ENCODE measurements at places on chromosomes 2 and 18.

DNA sequence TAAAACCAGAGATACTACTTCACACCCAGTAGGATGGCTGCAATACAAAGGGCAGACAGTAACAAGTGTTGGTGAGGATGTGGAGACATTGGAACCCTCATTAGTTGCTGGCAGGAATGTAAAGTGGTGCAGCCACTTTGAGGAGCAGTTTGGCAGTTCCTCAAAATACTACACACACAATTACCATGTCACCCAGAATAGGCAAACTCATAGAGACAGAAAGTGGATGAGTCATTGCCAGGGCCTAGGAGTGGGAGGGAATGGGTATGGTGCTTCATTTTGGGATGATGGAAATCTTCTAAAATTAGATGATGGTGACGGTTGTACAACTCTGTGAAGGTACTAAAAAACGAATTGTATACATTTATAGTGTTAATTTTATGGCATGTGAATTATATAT lies 54.8 kb downstream of the ATP9B start:
- DNase-seq = no peak

DNA sequence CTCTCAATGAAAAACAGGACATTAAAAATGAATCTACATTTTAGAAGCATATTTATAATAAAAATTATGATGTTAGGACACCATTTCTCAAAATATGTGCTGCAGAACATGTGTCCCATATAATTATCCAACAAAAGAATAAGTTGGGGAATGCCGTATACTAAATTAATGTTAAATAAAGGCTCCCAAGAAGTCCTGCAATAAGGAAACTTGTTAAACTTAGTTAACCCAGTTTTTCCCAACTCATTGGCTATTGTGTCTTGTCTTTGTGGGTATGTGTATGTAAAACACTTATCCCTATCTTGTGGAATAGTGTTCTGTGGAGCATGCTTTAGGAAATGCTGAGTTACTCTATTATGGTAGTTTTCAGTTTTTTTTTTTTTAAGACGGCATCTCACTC lies 25.6 kb upstream of the GTF2A1L start:
- DNase-seq = no peak

GRCh38 chr18:5430131-5430530 lies 113.7 kb downstream of the EPB41L3 start:
- DNase-seq = no peak

DNA sequence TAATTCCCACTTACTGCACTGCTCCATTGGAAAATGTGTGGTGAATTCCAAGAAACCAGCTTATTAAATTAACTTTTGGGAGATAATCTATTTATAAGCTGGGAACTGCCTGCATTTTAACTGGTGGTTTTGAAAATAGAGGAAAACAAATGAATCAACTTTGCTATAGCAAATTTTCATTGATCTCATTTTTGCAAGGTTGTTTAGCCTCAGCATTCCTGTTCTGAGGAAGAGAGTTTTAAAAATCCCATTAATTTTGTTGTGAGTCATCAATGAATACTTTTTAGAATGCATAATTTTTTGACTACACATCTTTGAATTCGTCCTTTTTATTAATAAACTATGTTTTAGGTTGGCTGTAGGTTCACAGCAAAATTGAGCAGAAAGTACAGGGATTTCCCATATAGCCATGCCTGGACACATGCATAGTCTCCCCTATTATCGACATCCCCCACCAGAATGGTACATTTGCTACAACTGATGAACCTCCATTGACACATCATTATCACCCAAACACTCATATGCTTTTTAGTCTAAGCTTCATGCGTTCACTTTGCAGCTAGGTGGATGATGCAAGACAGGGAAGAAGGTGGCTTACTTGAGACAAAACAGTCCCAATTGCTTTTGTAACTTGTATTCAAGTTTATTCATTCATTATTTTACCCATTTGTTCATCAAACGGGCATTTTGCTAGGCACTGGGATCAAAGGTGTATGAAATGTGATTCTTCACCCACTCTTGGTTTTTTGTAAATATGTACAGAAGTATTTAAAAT lies 106.9 kb downstream of the ZNF521 start:
- DNase-seq = no peak

- no peak for DNase-seq
Measured at GRCh38 chr2:235414422-235414821, 79.4 kb upstream of the AGAP1 start.

DNA sequence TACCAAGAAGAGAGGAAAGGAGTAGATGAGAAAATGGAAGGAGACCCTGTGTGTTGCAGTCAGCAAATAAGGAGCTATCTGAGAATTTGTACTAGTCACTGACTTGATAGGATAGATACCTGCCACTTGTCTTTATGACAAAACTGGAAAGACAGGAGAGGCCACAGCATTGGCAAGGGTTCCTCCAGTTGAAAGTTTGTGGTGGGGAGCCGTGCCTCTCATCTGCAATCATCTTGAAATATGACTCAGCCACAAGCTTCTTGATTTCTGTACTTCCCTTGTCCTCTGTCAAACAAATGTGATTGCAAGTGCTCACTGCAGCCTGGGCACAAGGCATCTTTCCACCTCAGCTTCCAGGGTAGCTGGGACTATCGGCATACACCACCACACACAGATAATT lies 99.1 kb downstream of the GREB1L start:
- DNase-seq = no peak

DNA sequence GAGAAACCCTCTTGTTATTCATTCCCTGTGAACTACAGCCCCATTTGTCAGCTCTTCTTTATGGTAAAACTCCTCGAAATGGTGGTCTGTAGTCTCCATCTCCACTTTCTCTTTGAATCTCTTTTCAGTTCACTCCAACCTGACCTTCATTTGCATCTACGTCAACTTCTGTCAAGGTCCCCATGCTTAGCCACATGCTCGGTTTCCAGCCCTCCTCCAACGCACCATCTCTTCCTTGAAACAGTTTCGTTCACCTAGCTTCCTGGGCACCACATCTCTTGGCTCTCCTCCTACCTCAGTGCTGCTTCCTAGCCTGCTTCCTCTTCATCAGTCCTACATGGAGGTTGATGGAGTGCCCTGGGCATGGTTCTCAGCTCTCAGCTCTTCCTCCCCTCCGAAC lies 81.1 kb upstream of the AFF3 start:
- DNase-seq = no peak

DNA sequence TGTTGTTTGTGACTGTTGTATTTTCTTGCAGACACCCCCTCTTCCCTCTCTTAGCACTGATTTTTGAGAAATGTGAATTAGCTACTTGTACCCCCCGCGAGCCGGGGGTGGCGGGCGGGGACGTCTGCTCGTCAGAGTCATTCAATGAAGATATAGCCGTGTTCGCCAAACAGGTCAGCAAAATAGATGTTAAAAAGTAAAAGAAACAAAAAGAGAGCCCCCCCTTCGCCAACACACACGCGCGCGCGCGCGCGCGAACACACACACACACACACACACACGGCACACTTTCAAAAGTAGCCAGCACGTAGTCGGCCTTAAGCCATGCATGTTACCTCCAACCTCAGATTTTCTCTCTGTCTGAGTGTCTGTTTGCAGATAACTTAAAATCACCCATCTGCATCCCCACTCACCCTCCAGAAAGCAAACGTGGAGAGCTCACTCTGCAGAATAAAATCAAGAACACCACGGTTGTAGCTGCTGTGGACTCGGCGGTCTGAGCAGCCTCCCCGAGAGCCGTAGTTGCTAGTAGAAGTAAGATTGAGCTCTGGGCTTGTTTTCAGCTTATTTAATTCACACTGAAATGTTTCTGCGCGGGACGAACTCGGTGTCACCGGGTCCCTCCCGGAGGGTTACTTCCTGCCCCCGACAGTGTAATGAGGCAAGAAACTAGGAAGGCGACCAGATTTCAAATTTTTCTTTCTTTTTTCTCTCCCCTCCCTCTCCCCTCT lies 5.1 kb downstream of the MEIS1 start:
- DNase-seq = no peak

DNA sequence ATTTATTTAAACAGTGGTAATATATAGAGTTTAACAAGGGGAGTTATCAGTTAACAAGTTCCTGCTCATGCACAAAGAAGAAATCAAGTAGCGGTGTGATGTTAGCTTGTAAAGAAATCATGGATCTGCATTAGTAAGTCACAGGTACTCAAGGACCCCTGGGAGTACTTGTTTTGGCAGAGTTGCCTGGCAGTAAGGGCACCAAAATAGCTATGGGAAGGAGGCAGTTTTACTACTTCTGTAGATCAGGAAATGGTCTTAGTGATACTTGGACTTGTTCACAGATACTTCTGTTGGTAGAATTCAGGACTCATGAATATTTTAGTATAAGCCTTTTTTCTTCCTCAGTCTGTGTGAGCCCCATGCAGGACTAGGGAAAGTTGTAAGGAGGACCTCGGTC lies 107.3 kb upstream of the IL1R2 start:
- DNase-seq = no peak

DNA sequence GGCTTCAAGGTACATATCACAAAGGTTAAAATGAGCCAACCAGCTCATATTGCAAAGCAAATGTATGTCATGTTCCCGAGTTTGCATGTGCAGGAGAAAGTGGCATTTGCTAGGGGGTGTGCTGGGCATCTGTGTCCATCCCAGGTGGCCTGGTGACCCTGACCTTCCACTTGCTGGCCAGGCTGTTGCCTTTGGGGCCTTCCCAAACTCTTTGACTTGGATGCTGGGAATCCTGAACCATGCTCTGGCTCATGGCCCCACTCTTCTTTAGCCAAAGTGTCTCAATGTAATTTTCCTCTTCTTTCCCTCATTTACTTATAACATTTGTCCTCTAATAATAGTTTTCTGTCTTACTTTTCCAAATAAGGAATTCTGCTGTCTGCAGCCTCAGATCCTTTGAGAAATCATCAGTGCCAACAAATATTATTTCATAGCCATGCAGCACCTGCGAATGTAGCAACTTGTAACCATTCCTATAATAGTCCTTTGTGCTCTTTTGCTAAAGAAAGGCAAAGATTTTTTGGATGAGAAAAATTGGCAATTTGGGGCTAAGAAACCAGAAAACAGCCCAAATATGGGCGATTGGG lies 64.2 kb downstream of the MTCL1 start:
- DNase-seq = no peak

GRCh38 chr2:145827235-145827634 lies 1307.3 kb upstream of the ZEB2 start:
- DNase-seq = no peak

DNA sequence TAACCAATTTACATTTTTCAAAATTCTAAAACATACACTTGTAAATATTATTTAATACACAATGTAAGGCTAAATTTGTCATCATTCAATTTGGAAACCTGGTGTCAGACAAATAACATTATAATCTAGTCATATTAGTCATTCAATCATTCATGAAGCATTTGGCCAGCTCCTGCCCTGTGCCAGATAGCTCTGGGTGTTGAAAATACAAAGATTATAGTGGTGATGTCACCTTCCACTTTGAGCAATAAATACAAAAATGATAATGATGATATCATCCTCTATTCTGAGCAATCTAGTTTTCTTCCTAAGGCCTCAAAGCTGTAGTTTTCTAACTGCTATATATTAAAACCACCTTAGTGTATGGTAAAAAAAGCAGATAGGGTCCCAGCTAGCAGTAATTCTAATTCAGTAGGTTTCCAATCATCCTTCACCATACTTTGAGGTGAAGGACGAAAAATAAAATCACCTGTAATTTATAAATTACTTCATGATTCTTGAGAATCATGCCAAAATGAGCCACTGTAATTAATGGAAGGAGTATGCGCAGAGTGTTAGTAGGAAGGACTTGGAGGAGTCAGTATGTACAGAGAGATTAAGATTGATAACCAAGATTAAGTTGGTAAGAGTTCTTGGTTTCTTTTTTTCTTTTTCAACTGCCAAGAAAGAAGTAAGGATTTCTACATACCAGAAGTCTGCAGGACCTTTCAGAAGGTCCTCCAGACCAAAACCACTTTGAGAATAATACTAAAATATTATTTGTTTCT lies 23.2 kb downstream of the MEMO1 start:
- DNase-seq = no peak

- no peak for DNase-seq
Measured at GRCh38 chr2:68645523-68645922, 2.1 kb downstream of the PROKR1 start.

GRCh38 chr2:190380962-190381412 lies 27.2 kb upstream of the MFSD6 start:
- no peak for DNase-seq

DNA sequence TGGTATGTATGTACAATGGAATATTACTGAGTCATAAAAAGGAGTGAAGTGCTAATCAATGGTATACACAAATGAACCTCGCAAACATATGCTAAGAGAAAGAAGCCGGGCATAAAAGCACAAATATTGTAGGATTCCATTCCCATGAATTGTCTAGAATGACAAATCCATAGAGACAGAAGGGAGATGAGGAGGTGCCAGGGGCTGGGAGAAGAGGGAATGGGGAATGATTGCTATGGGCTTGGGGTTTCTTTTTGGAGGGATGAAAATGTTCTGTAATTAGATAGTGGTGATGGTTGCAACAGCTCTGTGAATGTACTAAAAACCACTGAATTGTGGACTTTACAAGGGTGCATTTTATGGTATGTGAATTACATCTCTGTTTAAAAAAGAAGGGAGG lies 73.5 kb downstream of the GLI2 start:
- DNase-seq = no peak

- no peak for DNase-seq
Measured at GRCh38 chr18:12312976-12313375, 4.9 kb downstream of the TUBB6 start.

DNA sequence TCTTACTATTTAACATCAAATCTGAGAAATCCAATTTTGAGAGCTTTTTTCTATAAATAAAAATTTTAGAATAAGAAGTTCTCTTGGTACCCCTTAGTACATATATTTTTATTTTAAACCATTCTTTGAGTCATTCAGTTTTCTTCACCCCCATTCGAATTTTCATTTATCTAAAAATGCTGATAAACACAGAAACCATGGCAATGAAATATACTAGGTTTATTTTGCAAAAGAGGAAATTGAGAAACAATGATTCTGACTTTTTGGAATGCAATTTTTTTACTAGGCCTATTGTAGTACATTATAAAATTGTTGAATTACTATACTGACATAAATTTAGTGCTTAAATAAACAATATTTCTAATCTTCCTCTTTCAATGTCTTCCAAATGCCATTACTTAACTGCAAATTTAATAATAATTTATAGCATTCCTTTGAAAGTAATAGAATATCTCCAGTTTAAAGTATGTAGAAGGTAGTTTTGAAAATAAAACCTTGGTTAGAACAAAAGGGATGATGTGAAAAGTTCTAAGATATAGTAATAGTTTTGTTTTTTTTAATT lies 46.3 kb downstream of the TANK start:
- no peak for DNase-seq

DNA sequence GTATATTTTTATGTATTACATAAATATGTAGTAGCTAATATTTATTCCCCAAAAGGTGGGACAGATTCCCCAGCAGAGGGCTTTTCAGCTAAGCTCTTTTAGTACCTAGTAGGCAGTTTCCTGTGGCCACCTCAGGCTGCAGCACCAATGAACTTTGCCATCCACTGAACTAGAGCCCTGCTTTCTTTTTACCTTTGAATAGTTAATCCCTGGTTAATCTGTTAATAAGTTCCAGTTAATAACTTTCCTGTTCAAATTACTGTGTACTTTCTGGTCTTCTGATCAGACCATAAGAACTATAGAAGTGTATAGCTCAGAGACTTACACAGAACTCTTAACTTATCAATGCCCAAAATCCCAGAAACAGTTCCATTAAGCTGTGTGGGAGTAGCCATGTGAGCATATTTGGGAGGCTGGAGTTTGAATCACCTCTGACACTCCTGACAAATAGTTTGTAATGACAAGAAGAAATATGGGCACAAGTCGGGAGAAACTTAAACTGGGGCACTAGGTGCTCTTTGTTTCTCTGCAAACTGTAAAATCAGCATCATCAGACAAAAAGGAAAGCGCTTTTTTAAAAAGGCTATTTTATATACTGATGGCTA lies 40.0 kb downstream of the ASXL2 start:
- no peak for DNase-seq

GRCh38 chr2:43144263-43144662 lies 82.1 kb downstream of the ZFP36L2 start:
- no peak for DNase-seq
